ENCODE measurements at places on chromosomes 11 and 22.
A peak's percentile ranks its signal among the peaks of the same experiment; 100 is the strongest.

- H3K27ac ChIP-seq = no peak overlapping the region
- peaks cover 36% of the 10 kb centered on the region for H3K27me3 ChIP-seq
- H3K4me1 ChIP-seq = no peaks in the 10 kb centered on the region
- no peak for DNase-seq
These were observed 5.7 kb downstream of the IGLL1 start for GRCh38 chr22:23574371-23574811.

- H3K4me3 ChIP-seq = no peak overlapping the region
- no peak for DNase-seq
- H3K36me3 ChIP-seq = no peaks in the 10 kb centered on the region
- peaks cover 55% of the 10 kb centered on the region for H3K27me3 ChIP-seq
- no peak overlapping the region for H3K27ac ChIP-seq
- H3K4me1 ChIP-seq = no peaks in the 10 kb centered on the region
These were observed 5.2 kb downstream of the IRAG1 start for GRCh38 chr11:10688401-10688800.

GRCh38 chr11:88359114-88359513 lies 21.6 kb upstream of the CTSC start:
- no peaks in the 10 kb centered on the region for H3K36me3 ChIP-seq
- H3K4me3 ChIP-seq = peak overlapping the region; percentile 46
- no peak for DNase-seq
- H3K27me3 ChIP-seq = no peaks in the 10 kb centered on the region

DNA sequence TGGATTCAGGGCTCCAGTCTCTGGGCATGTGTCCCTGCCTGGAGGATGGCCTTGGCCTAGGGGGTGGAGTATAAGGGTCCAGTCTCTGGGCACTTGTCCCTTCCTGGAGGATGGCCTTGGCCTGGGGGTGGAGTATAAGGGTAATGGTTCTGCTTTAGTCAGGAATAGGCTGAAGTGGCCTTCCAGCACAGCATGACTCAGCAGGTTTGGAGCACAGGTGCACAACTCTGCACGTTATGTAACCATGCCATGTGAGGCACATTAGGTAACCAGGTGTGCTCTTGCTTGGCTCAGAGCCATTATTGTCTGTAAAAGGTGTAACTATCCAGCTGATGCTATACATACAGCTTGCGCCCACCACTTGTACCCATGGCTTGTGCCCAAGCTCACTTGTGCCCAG lies 48.4 kb upstream of the POLD3 start:
- H3K27me3 ChIP-seq = peaks cover 30% of the 10 kb centered on the region
- H3K27ac ChIP-seq = no peak overlapping the region
- no peak overlapping the region for H3K4me3 ChIP-seq
- no peak for DNase-seq
- no peaks in the 10 kb centered on the region for H3K36me3 ChIP-seq

- peak overlapping the region; percentile 57 for H3K27ac ChIP-seq
- H3K36me3 ChIP-seq = peaks cover 27% of the 10 kb centered on the region
- peaks cover 31% of the 10 kb centered on the region for H3K4me1 ChIP-seq
- H3K4me3 ChIP-seq = peak overlapping the region; percentile 53
These were observed 118.0 kb downstream of the SIK3 start for GRCh38 chr11:116980136-116980793.

- no peak overlapping the region for H3K4me3 ChIP-seq
- no peak for DNase-seq
- no peaks in the 10 kb centered on the region for H3K4me1 ChIP-seq
- no peaks in the 10 kb centered on the region for H3K27me3 ChIP-seq
These were observed 15.8 kb downstream of the CCDC134 start for GRCh38 chr22:41816241-41816640.

DNA sequence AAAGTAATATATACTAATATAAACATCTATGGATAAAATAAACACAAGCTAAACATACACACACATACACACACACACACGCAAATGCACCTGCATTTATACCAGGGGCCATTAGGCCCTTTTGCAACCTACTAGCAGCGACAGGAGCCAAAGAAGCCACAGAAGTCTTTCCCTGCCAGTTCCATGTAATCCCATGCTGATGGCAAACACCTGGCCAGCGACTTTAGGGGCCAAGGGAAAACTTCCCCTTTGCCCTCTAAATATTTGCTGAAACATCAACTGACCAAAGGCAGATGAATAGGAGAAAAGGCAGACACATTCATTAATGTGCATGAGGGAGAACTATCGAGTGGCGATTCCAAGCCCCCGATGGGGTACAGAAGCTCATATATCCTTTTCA lies 14.8 kb upstream of the P2RY2 start:
- no peak overlapping the region for H3K4me3 ChIP-seq
- peaks cover 4% of the 10 kb centered on the region for H3K4me1 ChIP-seq
- H3K36me3 ChIP-seq = peaks cover 3% of the 10 kb centered on the region
- no peak overlapping the region for H3K27ac ChIP-seq
- H3K27me3 ChIP-seq = peaks cover 21% of the 10 kb centered on the region

- H3K4me3 ChIP-seq = no peak overlapping the region
- no peaks in the 10 kb centered on the region for H3K36me3 ChIP-seq
- no peaks in the 10 kb centered on the region for H3K4me1 ChIP-seq
These were observed 272.6 kb upstream of the FAT3 start for GRCh38 chr11:91952056-91952455.

- no peaks in the 10 kb centered on the region for H3K36me3 ChIP-seq
- H3K27ac ChIP-seq = no peak overlapping the region
- DNase-seq = no peak
- no peaks in the 10 kb centered on the region for H3K27me3 ChIP-seq
- no peaks in the 10 kb centered on the region for H3K4me1 ChIP-seq
These were observed 15.6 kb upstream of the RDX start for GRCh38 chr11:110311783-110312579.

DNA sequence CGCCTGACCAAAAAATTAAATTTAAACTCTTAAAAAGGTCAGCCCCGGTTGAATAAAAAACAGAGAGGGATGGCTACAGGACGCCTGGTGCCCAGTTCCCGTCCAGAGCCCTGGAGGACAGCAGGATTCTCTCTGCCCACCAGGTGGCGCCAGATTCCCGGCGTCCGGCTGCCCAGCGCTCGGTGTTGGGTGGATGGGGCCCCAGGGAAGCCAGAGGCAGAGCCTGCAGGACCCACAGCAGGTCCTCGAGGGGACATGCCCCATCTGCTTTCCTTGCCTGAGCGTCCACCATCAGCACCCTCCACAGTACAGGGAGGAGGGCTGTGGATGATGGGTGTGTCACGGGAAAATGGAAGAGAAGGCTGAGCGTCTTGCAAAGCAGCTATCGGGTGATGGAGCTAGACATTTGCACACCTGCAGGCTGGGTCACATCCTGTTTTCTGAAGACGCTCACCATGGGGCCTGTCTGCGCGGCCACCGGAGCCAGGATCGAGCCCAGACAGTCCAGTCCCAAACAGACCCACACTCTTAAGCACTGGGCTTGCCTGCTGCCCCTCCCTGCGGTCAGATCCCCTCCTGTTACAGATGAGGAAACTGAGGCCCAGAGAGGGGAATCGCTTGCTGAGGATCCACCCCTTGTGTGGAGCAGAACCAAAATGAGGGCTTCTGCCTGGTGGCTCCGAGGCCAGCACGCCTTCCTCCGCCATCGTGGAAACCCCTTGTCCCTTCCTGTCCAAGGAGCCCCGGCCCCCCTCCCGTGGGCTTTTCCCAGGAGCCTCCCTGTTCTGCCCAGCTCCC lies 18.5 kb upstream of the CBX7 start:
- peaks cover 17% of the 10 kb centered on the region for H3K36me3 ChIP-seq
- H3K27me3 ChIP-seq = peaks cover 9% of the 10 kb centered on the region
- peaks cover 42% of the 10 kb centered on the region for H3K4me1 ChIP-seq
- DNase-seq = peak; percentile 84
- peak overlapping the region; percentile 72 for H3K4me3 ChIP-seq

DNA sequence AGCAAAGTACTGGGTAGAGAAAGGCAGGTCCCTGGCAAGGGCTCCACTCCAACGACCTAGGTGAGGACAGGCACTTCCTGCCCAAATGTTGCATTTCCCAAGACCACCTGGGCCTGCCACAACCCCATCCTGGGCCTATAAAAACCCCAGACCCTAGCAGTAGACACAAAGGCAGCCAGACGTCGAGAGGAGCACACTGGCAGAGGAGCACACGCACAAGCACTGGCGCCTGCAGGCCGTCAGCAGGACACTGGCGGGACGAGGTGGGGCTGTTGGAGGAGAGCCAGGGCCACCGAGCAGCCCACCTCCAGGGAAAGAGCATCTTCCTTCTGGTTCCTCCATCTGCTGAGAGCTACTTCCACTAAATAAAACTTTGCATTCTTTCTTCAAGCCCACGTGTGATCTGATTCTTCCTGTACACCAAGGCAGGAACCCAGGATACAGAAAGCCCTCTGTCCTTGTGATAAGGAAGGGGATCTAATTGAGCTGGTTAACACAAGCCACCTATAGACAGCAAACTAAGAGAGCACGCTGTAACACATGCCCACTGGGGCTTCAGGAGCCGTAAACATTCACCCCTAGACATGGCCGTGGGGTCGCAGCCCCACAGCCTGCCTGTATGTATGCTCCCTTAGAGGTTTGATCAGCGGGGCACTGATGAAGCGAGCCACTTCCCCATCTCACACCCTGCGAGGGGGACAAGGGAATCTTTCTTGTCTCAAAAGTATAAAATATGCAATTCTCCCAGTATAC lies 89.7 kb upstream of the MTMR2 start:
- no peaks in the 10 kb centered on the region for H3K27me3 ChIP-seq
- DNase-seq = no peak
- peak overlapping the region; percentile 89 for H3K27ac ChIP-seq

DNA sequence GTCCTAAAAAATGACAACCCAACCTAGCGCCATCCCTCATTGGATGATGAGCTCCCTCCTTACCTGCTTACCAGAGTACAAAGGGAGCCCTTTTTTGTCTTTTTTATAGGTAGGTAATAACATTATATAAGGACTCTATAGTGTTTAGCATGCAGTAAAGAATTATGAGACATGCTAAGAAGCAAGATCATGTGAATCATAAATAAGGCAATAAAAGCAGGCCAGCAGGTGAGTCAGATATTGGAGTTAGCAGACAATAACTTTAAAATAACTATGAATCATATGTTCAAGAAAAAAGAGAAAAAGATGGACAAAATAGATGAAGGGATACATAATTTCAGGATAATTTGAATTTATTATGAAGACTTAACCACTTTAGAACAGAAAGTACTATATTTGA lies 81.5 kb downstream of the GRK3 start:
- DNase-seq = no peak
- peaks cover 9% of the 10 kb centered on the region for H3K27me3 ChIP-seq
- no peak overlapping the region for H3K27ac ChIP-seq
- no peaks in the 10 kb centered on the region for H3K36me3 ChIP-seq
- H3K4me1 ChIP-seq = no peaks in the 10 kb centered on the region
- H3K4me3 ChIP-seq = no peak overlapping the region

DNA sequence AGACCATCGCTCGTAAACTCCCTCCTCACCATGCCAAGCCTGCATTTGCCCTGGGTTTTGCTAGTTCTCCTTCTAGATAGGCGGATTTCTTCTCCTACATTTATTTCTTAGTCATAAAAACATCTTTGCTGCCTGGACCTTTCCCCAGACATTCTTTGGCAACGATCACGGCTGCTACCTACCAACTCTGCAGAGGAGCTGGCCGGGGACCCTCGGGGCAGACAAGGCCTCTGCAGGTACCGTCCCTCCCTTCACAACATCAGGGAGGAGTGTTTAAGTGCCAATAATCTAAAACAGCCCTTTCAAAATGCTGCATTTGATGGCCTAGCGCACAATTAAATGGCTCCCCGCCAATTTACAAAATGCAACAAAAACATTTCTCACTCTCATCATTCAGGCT lies 34.4 kb downstream of the BRD1 start:
- H3K4me3 ChIP-seq = no peak overlapping the region
- peaks cover 50% of the 10 kb centered on the region for H3K4me1 ChIP-seq
- H3K27ac ChIP-seq = peak overlapping the region; percentile 59
- no peak for DNase-seq
- H3K36me3 ChIP-seq = peaks cover 89% of the 10 kb centered on the region

- H3K36me3 ChIP-seq = peaks cover 6% of the 10 kb centered on the region
- no peak for DNase-seq
- peaks cover 25% of the 10 kb centered on the region for H3K27me3 ChIP-seq
- no peak overlapping the region for H3K4me3 ChIP-seq
These were observed 20.0 kb downstream of the FAM83F start for GRCh38 chr22:40014667-40015248.

GRCh38 chr11:62547691-62548281 lies 1.2 kb upstream of the AHNAK start:
- no peaks in the 10 kb centered on the region for H3K27me3 ChIP-seq
- H3K27ac ChIP-seq = peak overlapping the region; percentile 99
- H3K36me3 ChIP-seq = peaks cover 71% of the 10 kb centered on the region

DNA sequence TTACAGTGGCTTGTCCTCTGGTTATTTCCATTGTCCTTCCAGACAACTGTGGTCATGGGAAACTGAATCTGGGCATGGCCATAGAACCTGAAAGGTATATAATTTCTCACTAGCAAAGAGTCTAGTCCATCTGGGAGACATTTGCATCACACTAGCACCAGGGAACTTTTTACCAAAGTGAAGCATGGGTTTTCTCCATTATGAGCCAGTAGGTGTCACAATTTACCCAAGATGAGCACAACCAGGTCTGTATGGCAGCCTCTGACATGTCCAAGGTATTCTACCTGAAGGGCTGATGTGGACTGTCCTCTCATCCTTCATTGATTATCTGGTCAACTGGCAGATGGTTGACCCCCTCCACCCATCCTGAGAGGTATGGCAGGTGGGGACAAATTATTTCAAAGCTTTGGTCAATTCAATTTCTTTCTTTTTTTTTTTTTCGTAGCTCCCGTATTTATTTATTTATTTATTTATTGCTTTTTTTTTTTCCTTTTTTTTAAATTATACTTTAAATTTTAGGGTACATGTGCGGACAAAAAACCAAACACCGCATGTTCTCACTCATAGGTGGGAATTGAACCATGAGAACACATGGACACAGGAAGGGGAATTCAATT lies 425.9 kb downstream of the TMEM135 start:
- DNase-seq = no peak
- H3K4me1 ChIP-seq = no peaks in the 10 kb centered on the region
- no peak overlapping the region for H3K4me3 ChIP-seq
- peaks cover 6% of the 10 kb centered on the region for H3K27me3 ChIP-seq
- no peak overlapping the region for H3K27ac ChIP-seq

- H3K27me3 ChIP-seq = peaks cover 2% of the 10 kb centered on the region
- no peaks in the 10 kb centered on the region for H3K4me1 ChIP-seq
- no peak overlapping the region for H3K27ac ChIP-seq
- no peak for DNase-seq
- no peak overlapping the region for H3K4me3 ChIP-seq
- H3K36me3 ChIP-seq = no peaks in the 10 kb centered on the region
These were observed 37.5 kb downstream of the KCNJ4 start for GRCh38 chr22:38417252-38418060.

DNA sequence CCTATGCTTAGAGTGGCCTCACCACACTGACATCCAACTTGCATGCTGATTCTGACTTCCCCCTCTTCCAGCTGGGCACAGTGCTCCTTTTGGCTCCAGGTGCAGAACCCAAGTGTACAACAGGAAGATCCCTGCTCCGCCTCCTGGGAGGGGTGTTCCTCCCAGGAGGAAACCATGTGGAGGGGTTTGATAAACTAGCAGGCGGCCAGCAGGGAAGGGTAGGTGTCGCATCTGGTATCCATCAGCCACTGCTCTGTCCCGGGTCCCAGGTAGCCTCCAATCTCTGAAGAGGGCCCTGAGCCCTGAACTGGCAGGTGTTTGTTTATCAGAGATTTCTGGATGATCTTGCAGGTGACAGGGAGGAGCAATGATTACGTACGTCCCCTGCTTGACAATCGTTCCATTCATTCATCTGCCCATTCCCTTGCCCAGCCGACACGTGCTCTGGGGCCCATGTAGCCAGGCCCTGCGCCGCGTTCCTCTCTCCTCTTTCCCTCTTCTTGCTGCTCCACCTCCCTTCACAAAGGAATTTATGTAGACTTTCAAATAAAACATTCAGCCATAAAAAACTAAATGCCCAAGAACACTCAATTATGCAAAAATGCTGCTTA lies 41.2 kb upstream of the MICAL2 start:
- H3K36me3 ChIP-seq = no peaks in the 10 kb centered on the region
- no peak for DNase-seq
- H3K4me1 ChIP-seq = peaks cover 18% of the 10 kb centered on the region
- peaks cover 10% of the 10 kb centered on the region for H3K27me3 ChIP-seq
- H3K27ac ChIP-seq = no peak overlapping the region

All from effector memory CD8-positive, alpha-beta T cell (primary cell).